Natural killer cell treated with Interleukin-12 subunit alpha and Interleukin-12 subunit beta and Interleukin-15 and Interleukin-18, amount 100 ng/mL, for 72 hours (primary cell): ENCODE measurements at places on chromosomes 12 and 14.

DNA sequence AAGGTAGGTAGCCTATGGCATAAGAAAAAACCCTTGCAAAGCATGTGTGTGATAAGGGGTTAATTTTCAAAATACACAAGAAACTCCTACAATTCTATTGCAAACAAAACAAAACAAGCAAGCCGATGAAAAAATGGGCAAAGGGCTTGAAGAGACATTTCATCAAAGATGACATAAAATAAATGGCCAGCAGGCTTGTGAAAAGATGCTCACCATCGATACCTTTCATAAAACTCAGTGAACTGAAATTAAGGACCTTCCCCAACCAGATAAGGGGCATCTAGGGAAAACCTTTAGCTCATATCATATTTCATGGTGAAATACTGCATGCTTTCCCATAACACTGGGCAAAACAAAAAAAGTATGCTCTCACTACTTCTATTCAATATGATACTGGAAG lies 131.2 kb downstream of the PPM1H start:
- DNase-seq, result no peak

DNA sequence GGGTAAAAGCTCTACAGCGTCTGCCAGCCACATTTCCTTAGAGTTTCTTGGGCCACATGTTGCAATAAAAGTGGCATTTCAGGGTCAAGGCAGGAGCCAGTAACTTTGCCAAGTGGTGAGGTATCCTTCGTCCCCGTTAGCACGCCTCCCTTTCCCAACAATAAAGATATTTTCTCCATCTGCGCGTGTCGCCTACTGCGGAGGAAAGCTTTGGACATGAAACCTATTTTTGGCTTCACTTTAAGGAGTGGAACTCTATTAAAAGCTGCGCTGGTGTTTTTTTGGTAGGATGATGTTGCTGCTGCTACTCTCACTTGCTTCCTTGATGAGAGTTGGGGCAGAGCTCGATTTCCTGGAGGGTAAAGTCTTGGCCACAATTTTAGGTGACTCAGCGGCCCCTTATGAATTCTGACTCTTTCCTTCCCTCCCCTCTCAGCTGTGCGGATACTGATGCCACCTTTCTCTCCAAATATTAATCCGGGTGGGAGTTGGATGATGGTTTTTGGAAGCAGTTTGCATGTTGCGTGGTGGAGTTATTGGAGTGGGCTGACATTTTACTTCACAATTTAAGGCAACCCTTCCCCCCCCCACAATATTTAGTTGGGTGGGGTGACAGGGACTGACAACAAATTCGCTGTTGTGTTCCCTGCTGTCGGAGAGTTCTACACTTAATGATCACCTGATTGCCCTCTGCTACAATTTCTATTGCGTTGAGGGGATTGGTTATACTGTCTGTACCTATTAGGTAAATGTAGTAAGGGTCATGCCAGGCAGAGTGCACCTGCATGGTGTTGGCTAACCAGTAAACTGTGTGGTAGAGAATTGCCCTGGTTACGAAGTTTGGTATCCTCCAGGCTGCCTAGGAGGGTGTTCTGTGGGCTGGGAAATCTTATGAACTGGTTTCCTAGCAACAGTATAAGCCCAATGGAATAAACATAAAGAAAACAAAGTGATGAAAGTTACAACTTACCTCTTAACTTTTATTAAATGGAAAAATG lies 1.1 kb downstream of the CCDC91 start:
- DNase-seq, result no peak

DNA sequence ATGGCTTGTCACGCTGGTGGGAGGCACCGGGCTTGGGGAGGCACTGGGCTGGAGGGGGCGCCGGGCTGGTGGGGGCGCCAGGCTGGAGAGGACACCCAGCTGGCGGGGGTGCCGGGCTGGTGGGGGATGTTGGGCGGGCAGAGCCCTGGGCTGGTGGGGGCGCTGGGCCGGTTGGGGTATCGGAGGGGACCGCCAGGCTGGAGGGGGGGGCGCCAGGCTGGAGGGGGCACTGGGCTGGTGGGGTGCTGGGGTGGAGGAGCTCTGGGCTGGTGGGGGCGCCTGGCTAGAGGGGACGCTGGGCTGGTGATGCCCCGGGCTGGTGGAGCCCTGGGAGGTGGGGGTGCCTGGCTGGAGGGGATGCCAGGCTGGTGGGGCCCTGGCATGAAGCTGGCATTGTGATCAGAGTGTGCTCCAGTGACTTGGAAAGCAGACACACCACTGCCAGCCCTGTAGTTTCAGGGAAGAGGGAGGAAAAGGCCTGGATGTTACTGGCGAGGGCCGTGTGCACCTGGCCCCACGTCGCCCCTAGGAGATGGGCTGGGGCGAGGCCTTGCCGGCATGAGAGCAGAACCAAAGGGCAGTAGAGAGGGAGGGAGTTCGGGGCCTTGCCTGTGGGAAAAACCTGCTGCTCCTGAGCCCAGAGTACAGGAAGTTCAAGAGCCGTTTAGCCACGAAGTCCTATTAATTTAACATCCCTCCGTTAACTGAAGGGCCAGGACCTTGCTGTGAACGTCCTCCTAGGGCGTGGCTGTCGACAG lies 13.1 kb downstream of the TEDC1 start:
- no peak for DNase-seq

GRCh38 chr14:50362764-50363713 lies 33.6 kb downstream of the CDKL1 start:
- DNase-seq, result no peak

DNA sequence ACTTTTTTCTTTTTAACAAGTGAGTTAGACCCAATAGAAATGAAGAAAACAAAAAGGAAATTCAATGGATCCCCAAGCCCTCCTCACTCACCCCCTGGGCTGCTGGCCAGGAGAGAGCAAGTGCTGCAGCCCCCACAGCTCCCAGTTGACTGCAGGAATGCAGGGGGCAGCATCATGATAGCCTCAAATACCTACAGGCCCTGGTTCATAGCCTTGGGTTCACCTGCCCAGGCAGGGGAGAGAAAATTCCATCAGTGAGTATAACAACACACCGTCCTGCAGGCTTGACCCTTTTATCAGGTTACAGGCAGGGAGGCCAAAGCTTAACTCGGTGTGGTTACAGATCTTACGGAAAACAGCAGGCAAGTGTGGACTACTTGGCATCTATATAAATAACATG lies 76.3 kb downstream of the PHLDA1 start:
- no peak for DNase-seq

GRCh38 chr12:123153906-123154305 lies 3.0 kb upstream of the PITPNM2 start:
- DNase-seq, result no peak

- no peak for DNase-seq
These were observed 42.1 kb downstream of the IGF1 start for GRCh38 chr12:102438047-102438826.

DNA sequence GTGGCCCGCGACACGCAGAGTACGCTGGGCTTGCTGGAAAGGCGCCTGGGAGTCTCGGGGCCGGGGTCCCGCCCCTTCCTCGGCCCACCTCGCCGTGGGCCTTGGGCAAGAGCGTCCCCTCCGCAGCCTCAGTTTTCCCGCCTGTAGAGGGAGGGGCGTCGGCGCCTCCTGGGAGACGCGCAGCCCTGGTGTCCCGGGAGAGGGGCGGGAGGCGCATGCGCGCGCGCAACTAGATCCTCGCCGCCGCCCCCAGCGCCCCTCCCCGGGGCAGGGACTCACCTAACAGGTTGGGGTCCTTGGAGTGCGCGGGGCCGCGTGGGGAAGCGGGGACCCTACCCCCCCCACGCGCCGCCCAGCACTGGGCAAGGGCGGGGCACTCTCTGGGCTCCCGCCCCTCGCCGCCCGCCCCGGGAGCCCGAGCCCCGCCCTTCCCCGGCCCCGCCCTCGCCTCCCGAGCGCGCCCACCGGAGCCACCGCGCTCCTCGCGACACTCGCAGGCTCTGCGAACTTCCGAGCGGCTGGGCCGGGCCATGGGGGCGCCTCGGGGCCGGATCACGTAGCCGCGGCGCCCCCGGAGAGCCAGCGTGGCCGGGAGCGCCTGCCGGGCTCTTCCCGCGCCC lies at the start of gene KIF26A:
KIF26A (plus strand) TSS at position 490 of the 620 bp plus-strand sequence. CDS start 136 bp downstream, outside the sequence.
- DNase-seq, result peak; percentile 60

- no peak for DNase-seq
These were observed 963.2 kb downstream of the DIO2 start for GRCh38 chr14:79248126-79248525.

- DNase-seq, result no peak
These were observed 48.6 kb downstream of the KICS2 start for GRCh38 chr12:64173456-64173855.

DNA sequence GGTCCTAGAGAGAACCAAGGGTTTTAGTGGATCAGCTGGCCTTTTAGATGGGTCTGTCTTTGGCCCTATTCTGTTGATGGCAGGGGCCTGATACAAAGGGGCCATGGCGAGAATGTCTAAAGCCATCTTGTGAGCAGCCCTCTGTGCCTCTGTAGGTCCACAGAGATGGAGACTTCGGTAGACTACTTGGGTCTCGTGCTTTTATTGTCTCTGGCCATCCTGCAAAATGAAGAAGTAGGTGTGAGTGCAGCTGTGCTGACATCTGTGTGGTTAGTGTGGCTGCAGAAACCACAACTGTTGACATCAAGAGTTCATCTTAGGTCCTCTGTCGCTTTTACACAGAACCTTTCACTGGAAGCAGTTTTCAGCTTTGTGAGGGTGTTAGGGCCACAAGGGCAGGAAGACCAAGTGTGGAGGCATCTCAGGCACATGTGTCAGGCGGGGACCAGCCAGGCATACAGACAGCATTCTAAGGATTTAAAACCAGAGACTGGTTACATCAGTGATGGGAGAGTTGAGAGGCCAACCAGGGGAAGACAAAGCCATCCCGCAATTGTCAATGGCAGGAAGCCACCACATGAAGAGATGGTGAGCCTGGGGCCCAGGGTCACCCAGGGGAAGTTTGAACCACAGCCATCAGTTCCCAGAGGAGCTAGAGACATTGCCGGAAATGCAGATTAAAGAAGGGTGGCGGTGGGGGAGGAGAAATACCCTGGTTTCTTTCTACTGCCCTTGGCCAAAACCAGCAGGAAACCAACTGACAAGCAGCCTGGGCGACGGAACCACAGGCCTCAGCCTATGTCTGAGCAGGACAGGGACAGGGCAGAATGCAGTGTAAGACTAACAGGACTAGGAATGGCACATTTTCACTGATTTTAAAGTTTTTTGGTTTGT lies 13.0 kb upstream of the TPCN1 start:
- DNase-seq, result peak; percentile 93

- DNase-seq, result no peak
These were observed 1.1 kb upstream of the CATSPERB start for GRCh38 chr14:91732859-91733477.

GRCh38 chr12:61810486-61810885 lies 449.7 kb upstream of the USP15 start:
- no peak for DNase-seq

- no peak for DNase-seq
These were observed 91.3 kb upstream of the USP44 start for GRCh38 chr12:95642583-95642982.
